ENCODE measurements at places on chromosomes 1 and 21. TPM values are rescaled to one million over a fixed set of nuclear protein-coding genes. Genes with fewer than 3 reads are reported as not detected.

The TAS1R1 gene
- total RNA-seq: not detected

The PROX1 gene
- under 0.01 TPM for total RNA-seq

The SGIP1 gene
- total RNA-seq: 34.6 TPM

The TINAGL1 gene
- 0.99 TPM for total RNA-seq

The F5 gene
- not detected for total RNA-seq

The ZNF670 gene
- total RNA-seq: 1.8 TPM

The TNFRSF18 gene
- total RNA-seq: 0.33 TPM

The PROK1 gene
- total RNA-seq: not detected

The GJB3 gene
- not detected for total RNA-seq

The CRYBG2 gene
- total RNA-seq: under 0.01 TPM

The AIRE gene
- total RNA-seq: under 0.01 TPM

The TMCO1 gene
- 103 TPM for total RNA-seq

The LAX1 gene
- total RNA-seq: not detected

The OSBPL9 gene
- total RNA-seq: 66.7 TPM

The FAM76A gene
- total RNA-seq: 15.1 TPM

The SH2D1B gene
- total RNA-seq: not detected

The UBR4 gene
- 126 TPM for total RNA-seq

The CDC20 gene
- 86.5 TPM for total RNA-seq

The ETNK2 gene
- total RNA-seq: 2.6 TPM

The DPYD gene
- 116 TPM for total RNA-seq

The KIAA0040 gene
- total RNA-seq: 0.17 TPM

The GSTM3 gene
- 142 TPM for total RNA-seq

The ZNF648 gene
- not detected for total RNA-seq

The AVPR1B gene
- total RNA-seq: not detected

The SH2D5 gene
- 4.2 TPM for total RNA-seq

Data from smooth muscle cell of trachea (primary cell).